Neuronal stem cell (in vitro differentiated cells): ENCODE measurements at places on chromosomes 3 and 15.
A peak's percentile ranks its signal among the peaks of the same experiment; 100 is the strongest.

GRCh38 chr3:189900578-189900977, 220.1 kb downstream of the P3H2 start:
- DNase-seq: no peak

DNA sequence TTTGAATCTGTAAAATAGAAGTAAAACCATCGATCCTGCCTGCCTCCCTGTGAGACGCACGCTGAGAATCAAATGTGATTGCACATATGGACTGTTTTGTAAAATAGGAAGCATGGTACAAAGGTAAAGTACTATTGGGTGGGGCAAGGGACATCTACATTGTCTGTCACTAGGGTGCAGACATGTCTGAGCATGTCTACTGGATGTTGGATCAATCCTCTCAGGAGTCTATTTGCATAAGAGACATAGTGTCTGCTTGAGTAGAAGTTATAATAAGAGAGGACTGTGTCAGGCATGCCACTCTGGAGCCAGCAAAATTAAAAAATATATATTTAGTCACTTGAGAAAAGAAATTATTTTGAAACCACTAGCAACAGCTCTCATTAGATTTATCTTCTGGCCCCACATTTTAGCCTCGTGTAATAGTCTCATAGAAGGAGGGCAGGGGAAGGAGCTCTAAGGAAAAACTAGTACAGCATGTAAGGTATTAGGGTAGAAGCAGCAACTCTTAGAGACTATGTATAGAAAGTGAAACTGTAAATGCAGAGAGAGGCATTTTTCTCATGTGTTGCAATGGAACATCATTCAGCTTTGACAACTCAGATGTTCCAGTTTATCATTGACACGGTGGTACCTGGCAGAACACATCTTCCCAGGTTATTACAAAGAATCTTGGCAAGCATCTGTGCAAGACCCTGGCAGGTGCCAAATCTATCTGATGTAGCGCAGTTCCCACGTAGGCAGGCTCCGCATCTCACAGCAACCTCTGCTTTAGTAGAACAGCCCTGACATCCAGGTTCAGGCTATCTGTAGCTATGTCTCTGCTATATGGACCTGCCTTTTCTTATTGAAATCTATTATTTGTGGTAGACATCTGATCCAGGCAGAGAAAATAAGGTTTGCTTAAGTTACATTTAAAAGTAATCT, 85.2 kb upstream of the CHL1 start:
- DNase-seq: no peak

DNA sequence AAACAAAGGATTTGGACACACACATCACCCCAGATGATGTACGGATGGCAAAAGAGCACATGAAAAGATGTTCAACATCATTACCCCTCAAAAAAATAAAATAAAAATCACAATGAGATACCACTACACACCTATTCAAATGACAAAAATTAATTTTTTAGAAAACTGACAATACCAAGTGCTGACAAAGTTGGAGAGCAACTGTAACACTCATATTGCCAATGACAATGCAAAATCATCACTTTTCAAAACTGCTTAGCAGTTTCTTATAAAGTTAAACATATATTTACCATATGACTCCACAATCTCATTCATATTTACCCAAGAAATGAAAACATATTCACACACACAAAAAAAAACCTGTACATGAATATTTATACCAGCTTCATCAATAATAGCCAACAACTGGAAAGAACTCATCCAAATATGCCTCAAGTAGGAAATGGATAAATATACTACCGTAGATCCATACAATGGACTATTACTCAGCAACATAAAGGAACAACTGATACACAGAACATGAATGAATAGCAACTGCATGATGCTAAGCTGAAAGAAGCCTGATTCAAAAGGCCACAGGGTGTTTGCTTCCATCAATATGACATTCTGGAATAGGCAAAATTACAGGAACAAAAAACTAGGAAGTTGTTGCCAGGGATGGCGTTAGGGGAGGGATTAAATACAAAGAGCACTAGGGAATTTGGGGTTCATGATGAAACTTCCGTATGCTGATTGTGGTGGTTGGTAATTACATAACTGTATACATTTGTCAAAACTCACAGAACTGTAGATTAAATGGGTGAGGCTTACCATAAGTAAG, 1.3 kb downstream of the FSIP1 start:
- DNase-seq: no peak

DNA sequence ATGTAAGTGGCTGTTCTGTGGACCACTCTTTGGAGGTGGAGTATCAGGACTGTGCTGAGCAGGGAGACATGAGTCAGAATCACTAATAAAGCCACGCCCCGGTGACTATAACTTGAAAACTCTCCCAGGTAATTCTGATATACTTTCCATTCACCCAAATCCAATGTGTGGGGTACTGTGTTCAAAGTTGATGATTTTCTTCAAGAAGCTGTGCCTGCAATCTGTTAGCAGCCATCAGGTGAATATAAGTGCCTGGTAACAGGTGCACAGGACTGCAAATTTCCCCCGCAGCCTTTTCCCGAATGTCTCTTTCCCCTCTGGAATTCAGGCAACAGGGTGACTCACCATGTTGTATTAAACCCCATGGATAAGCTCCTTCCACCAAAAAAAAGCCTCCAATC, 17.0 kb downstream of the MAGI1 start:
- no peak for DNase-seq

DNA sequence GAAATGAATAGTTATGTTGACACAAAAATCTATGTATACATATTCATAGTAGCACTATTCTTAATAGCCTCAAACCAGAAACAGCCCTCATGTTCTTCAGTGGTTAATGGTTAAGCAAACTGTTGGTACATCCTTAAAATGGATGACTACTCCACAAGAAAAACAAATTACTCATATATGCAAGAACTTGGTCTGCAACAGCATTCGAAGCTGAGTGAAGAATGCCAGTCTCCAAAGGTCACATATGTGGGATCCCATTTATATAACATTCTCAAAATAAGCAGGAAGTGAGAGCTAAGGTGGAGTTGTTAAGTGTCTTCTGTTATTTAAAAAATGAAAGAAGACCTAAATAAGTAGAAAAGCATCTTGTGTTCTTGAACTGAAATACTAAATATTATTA, 365.7 kb downstream of the GABRG3 start:
- DNase-seq: no peak

GRCh38 chr15:85457392-85457968, 77.1 kb downstream of the AKAP13 start:
- DNase-seq: no peak

DNA sequence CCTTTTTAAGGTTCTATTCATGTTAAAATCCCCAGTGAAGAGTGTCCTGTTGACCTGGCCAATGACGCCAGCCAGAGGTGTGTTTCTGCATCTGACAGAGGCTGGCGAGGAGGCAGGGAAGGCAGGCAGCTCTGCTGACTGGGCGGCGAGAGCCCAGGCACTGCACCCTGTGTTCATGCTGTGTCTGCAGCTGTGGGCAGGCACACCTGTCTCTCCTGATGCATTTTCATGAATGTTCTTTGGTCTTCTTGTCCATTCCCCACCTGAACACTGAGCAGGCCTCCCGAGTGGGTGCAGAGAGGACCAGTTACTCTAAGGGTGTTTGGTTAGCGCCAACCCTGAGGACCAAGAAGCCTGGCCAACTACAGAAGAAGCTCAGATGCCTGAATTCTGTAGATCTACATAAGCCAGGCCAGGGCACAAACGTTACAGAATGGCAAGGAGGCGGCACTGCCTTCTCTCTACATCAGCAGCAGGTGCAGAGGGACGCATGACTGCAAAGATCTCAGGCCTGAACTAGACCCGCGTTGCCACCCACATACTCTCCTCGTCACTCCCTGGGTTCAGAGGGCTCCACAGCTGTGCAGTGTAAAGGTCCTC, 233.7 kb downstream of the OCA2 start:
- no peak for DNase-seq

DNA sequence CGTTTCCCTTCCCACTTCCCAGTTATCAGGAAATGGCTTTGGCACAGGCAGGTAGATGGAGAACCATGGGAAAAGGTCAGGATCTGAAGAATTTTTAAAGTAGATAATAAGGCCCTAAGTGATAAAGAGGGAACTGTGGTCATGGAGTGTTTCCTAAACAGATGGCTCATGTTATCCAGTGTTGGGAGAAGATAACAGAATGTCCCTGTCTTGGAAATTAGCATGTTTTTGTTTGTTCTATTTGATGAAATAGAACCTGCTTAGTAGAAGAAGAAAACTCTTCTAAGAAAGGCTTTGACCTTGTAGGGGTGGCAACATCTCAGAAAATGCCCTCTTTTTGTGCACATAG, 8.8 kb downstream of the LRRC3B start:
- DNase-seq: no peak

- no peak for DNase-seq
Measured at GRCh38 chr15:94086341-94086740, 145.0 kb upstream of the MCTP2 start.

- DNase-seq: no peak
Measured at GRCh38 chr3:170360466-170360865, 3.0 kb downstream of the SKIL start.

GRCh38 chr3:108159865-108160264, 62.4 kb downstream of the IFT57 start:
- DNase-seq: no peak

DNA sequence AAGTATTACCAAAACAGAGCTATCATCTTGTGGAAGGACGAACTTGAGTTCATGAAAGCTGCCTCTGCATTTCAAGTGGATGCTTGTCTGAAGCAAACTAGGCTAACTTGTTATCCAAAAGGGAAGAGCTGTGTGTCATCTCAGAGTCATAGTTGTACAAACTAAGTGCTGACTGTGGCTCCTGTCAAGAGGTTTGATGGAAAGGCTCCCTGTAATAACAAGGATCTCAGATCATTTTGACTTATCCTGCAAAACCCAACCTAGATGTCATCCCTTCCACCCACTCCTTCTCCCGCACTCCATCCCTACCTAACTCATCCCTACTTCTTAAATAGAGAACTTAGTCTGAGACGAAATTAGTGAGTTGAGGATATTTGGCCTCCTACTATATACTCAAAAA, 110.8 kb downstream of the NR2E3 start:
- no peak for DNase-seq

DNA sequence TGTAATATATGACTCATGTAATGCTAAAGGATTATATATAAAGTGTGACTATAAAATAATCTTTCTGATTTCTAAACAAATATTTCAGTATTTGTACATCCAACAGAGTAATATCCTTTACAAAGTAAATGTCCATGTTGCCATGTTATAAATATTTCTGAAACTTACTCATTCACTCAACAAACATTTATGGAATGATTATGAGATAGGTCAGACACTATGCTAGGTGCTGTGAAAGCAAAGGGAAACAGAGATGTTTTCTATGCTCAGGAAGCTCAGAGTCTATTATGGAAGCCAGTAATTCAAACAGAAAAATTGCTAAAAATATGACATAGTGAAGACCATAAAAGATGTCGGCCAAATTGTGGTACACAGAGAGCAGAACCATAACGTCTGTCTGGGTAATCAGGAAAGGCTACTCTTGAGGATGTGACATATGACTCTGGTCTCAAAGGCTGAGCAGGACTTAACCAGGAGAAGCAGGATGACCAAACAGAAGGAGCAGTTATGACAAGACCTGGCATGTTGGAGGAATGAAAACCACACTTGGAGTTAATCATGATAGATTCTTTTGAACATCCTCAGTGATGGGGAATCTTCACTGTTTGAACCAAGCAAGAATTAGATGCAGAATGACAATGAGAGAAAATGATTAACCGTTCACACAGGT, 39.0 kb upstream of the MYO5C start:
- DNase-seq: no peak

DNA sequence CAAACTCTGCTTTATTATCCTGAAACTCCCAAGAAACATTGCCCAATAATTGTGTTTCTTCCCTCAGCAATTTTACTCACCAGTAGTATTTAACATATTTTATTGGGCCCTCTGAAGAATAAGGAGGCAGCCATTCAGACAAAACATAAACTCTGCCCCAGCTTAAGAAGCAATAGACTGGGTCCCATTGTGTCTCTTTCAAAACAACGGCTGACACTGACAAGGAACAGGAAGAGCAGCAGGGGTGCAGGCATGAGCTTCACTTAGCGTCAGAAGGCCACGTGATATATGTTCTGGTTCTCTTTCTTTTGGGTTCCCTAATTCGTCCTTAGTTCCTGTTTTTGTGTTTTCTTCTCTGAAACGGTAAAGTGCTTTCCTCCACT, 242.3 kb downstream of the FHIT start:
- peak; percentile 17 for DNase-seq

DNA sequence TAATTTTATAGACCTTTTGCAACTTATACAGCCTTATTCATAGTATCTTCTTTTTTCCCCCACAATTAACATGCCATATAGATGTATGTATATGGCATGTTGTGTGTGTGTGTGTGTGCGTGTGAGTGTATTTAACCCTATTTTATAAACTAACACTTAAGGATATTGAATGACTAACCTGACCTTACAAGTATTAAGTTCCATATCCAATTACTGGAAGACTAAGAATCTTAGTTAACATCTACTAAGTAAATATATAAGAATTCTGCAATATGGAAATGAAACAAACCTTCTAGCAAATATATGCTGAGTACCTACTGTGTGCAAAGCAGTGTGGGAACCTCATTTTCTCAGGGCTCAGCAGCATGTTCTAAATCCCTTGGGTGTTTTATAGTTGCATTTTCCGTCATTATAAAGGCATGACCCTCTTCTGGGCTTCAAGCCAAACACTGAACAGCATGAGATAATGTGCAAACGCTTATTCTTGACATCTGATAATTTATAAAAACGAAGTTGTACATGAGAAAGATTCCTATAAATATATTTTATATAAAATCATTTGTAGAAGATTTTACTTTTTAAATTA, 105.5 kb downstream of the NLGN1 start:
- no peak for DNase-seq

DNA sequence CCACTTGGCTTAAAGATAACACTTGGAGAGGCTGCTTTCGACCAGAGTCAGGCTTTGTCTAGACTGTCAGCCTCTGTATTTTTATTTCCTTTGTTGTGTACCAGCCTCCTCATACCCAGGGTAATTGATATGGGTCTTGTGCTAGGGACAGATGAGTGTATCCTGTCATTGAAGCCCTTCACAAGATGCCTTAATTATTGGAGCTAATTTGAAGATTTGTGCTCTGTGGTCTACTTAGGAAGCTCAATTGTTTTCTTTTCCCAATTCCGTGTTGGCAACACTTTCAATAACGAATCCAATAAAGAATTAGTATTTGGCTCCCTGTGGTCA, 60.5 kb upstream of the DPH6 start:
- no peak for DNase-seq

DNA sequence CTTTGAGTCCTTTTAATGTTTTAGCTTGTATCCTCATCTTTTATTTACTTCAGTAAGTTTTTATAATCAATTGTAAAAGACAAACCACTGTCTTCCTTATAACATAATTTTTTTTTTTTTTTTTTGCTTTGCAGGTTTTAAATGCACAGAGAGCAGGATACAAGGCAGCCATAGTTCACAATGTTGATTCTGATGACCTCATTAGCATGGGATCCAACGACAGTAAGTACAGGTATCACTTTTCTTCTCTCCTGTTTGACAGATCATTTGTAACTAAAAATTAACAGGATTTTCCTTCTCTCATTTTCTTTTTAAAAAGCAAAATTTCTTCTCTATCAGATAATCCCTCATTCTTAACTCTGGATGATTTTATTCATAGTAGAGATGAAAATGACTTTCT, 75.4 kb downstream of the PFN2 start:
- no peak for DNase-seq
